ENCODE measurements at places on chromosomes 7 and 10.

- DNase-seq: no peak
These were observed 306.8 kb downstream of the XPNPEP1 start for GRCh38 chr10:109616359-109616980.

- DNase-seq: no peak
These were observed 571 bp downstream of the KDM7A start for GRCh38 chr7:140176122-140176701.

- no peak for DNase-seq
These were observed 185.1 kb upstream of the KLF6 start for GRCh38 chr10:3969876-3970666.

DNA sequence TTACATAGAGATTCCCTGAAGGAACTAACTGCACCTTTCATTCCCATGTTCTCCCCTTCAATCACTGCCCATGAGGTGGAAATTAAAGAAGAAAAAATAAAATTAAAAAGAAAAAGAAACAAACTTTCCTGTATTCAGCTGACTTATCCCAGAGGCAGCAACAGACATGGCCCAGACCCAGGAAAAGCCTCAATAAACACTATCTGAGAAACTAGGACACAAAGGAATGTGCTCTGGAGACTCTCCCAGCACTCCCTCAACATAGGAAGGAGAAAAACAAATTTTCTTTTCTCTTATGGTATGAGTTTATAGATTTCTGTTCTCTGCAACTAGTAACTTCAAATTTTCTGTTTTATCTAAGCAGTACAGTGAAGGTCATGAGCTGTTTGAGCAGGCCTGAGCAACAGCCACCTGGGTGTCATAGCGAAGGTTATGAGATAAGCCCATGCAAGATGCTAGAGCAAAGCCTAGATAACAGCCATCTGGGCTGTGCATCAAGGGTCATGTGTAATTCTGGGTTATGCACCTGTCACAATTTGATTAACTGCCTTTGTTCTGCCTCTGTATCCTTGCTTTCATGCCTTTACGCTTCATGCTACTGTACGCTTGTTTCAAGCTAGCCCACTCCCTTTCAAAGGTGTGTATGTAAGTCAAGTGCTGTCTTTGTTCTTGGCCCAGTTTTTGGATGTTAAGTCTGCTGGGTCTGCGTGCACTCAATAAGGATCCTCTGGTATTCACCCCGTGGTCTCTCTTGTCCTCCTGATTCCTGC is 11.0 kb upstream of the OR6B1 start:
- DNase-seq: peak; percentile 42

- DNase-seq: no peak
These were observed 199.4 kb downstream of the TSPAN12 start for GRCh38 chr7:120658516-120658915.

- no peak for DNase-seq
These were observed 4.8 kb downstream of the DHTKD1 start for GRCh38 chr10:12073526-12073925.

GRCh38 chr10:57867241-57867640 is 400.5 kb downstream of the IPMK start:
- no peak for DNase-seq

GRCh38 chr10:128274938-128275337 is 148.7 kb upstream of the MKI67 start:
- no peak for DNase-seq

GRCh38 chr10:34252111-34252510 is 563.0 kb downstream of the PARD3 start:
- no peak for DNase-seq

DNA sequence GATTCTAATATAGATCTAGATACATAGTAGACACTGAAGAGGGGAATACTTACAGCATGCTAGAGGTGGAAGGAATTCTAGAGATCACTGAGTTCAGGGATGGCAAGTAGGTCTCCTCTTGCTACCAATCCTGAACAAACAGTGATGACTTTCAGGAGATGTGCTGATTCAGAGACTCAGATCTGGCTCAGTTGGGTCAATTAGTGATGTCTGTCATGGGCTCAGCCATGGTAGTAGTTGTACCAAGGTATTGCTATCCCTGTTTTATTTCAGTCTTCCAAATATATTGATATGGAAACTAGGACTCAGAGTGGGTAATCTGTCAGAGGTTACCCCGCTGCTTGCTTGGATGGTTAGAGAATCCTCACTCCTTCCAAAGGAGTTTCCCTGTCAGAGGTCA is 38.5 kb downstream of the UNC5B start:
- DNase-seq: no peak

- no peak for DNase-seq
These were observed 75.3 kb downstream of the POLL start for GRCh38 chr10:101512738-101513137.

- no peak for DNase-seq
These were observed 7.6 kb downstream of the CUBN start for GRCh38 chr10:17122052-17122451.

DNA sequence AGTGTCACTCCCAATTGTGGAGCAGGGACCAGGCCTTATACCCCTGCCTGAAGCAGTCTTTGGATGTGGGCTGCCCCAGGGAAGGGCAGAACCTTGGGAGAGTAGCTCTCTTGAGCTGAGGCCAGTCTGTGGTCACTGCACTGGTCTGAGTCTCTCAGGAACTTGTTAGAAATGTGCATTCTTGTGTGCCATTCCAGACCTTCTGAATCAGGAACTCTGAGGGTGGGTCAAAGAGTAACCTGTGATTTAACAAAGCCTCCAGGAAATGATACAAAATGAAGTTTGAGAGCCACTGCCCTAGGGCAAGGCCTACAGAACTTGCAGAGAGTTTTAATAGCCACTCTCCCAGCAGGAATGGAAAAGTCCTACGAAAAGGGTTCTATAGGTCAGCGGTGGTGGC is 68.1 kb downstream of the LYZL1 start:
- DNase-seq: no peak

GRCh38 chr7:27739301-27739908 is 557 bp upstream of the TAX1BP1 start:
- DNase-seq: no peak

- peak; percentile 65 for DNase-seq
These were observed 563 bp upstream of the JMJD1C start for GRCh38 chr10:63466144-63466935.

GRCh38 chr7:36606976-36607720 is 117.1 kb downstream of the AOAH start:
- DNase-seq: peak; percentile 72

DNA sequence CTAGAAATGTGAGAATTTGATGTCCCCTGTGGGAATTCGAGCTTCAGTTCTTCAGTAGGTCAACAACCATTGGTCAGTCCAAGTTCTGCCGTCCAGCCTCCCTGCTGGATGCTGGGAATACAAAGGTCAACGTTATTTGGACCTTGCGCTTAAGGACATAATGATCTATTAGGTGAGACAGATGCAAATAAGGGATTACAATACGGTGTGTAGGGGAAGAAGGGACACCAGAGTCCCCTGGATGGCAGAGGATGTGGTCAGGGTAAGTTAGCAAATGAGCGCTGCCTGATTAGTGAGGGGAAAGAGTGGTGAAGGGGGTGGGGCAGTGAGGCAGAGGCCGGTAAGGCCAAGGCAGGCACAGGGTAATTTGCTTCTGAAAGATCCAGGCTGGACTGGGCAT is 16.2 kb downstream of the CCNY start:
- DNase-seq: no peak

DNA sequence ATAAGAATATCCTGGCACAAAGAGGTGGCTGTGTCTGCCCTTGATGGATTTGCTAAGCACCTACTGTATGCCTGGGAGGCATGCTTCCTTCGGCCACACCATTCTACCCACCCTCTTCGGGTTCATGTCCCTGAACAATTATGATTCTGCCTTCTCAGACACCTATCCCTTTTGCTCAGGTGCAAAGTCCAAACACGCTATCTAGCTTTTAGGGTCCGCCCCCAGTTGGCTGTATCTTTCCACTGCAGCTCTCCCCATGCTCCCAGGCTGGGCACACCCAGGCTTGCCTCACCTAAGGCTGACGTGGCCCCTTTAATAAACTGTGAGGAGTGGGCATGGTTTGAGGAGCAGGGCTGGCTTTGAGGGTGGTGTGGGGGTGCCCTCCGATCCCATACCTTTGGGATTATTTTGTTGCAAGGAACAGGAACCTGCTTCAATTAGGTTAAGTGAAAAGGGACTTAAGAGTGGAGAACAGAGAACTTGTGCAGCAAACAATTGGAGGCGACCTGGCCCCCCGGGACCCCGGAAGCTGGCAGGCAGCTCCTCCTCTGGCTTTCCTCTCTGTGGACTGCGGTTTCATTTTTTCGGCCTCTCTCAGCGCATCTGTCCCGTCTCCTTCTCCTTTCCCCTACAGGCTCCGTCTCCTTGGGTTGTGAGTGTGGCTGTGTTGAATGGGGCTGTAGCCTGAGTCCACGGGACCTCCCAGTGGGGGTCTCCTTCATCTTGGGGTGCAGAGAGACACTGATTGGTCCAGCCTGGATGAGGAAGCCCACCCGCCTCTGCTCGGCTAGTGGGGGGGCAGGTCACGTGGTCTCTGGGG is 3.8 kb downstream of the CLIP2 start:
- DNase-seq: no peak

GRCh38 chr7:81478664-81479063 is 291.2 kb downstream of the HGF start:
- DNase-seq: no peak

All from SK-N-DZ (cell line).